ENCODE measurements at places on chromosomes 2 and 18.

DNA sequence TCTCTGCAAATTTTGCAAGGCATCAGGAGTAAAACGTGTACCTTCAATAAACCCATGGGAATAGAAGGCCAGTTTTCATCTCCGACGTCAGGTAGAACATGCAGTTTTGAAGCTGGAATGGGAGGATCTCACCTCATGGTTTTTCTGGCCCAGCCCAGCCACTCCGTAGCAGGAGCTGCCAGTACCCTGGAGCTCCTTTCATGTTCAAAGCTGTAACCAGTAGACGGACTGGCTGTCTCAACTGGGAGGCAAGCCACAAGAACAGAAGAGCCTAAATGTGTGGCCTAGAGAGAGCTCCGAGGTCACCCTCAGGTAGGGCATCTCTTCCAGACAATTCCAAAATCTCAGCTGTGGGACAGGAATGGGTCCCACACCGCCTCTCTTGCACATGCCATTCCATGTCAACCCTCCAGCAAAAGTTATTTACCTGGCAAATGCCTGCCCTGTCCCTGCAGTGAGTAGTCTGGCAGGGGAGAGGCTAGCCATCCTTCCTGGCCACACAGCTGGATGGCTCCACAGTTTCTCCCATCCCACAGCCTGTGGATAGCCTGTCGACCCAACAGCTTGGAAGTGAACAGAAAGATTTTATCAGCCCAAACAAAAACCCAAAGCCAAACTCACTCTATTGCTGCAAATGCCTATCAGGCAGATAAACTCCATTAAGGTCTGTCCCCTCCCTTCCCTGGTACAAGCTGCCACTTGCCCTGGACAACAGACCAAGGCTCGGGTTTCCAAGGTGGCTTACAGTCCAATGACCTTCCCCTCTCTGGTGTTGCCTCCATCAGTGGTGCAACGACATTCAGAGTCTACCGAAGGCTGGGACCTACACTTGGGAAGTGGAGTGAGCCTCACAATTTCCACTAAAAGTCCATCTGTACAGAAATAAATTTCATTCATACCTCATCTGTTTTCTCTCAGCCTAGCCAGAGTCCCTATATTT, 27.8 kb downstream of the CRACDL start:
- no peak for DNase-seq

- no peak for DNase-seq
Measured at GRCh38 chr2:118986738-118987137, 44.7 kb downstream of the MARCO start.

- DNase-seq, result no peak
Measured at GRCh38 chr18:41744421-41745030, 210.5 kb upstream of the PIK3C3 start.

GRCh38 chr18:13207294-13207693, 11.3 kb upstream of the LDLRAD4 start:
- no peak for DNase-seq

DNA sequence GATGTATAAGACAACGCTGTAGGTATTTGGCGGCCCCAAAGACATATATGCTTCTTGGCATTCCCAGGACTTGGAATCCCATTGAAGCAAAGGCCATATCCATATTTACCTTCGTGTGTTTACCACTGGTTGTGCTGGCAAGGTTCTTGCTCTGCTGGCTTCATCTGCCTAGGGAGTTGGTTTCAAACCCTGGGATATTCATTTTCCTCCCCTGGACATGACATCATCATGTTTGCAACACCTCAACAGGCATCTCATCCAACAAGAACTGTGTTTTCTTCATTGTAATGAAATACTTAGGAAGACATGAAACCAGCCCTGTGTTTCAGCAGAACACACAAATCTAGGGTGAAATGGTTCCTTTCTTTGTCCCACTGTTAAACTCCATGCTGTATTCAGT, 77.9 kb upstream of the PHLPP1 start:
- no peak for DNase-seq

GRCh38 chr2:54964271-54964670, 86.0 kb downstream of the RTN4 start:
- no peak for DNase-seq

GRCh38 chr2:123720760-123721159, 304.3 kb upstream of the CNTNAP5 start:
- no peak for DNase-seq

- no peak for DNase-seq
Measured at GRCh38 chr2:38120829-38121228, 44.9 kb upstream of the CYP1B1 start.

GRCh38 chr2:229733611-229734245, 19.4 kb upstream of the DNER start:
- DNase-seq, result no peak

DNA sequence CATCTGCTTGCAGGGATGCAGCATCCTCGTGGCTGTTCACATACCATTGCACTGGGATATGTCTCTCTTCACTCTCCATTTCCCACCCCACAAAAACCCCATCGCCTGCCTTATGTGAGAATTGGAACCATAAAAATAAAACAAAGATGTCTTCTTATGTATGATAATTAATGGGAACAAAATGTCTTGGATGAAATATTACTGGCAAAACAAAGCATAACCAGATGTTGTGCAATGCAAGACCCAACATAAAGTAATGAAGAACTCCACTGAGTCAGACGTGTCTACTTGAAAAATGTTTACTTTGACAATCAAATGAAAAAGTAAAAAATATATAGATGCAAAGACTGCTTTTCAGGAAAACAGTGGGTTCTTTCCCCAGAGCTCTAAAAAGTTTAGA, 611.3 kb upstream of the SYT4 start:
- no peak for DNase-seq

GRCh38 chr18:52339891-52340371, at the start of gene DCC:
Gene DCC, plus strand, starts transcription at chr18:52340197. Its CDS starts 591 bp downstream, at chr18:52340788.
- no peak for DNase-seq

GRCh38 chr2:111676291-111676822, 207.6 kb downstream of the ANAPC1 start:
- DNase-seq, result no peak

- no peak for DNase-seq
Measured at GRCh38 chr18:24080861-24081260, 58.0 kb upstream of the CABYR start.

DNA sequence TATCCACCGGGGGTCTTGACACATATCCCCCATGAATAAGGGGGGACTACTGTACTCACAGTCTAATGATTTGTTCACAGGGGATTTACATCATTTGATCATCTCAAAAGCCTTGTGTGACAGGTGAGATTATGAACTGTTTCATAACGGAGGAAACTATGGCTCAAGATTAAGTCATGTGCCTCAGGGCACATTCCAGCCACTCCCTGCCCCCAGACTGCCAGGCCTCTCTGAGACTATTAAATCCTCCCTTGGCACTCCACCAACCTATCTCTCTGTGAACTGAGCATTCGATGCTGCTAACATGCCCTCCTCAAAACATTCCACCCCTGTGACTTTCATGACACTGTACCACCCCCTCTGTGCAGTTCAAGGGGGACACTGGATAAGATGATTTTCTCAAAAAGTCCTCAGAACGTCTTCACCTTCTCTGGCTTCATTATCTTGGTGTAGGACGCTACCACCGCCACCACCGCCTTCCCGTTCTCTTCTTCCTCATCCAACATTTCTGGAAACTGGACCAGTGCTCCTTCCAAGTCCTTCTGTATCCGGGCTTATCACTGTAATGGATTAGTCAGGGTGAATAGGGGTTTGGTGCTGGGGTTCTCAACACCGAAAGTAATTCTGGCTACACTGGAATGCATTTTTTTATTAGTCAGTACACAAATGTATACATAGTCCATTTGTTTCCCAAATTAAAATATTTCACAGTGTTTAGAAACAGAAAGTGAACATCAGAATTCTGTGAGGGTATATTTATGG, 169.6 kb downstream of the KCNS3 start:
- no peak for DNase-seq

Measured in stimulated activated CD8-positive, alpha-beta memory T cell treated with anti-CD3 and anti-CD28 coated beads, Interleukin-7, amount 100 ng/mL, for 1 hour (primary cell).